DMS79 treated with DMSO at 0.1 percent for 48 hours (cell line): ENCODE measurements at places on chromosomes 16 and 17.

GRCh38 chr17:74433421-74434121 lies 1.7 kb downstream of the GPRC5C start:
- no peak for DNase-seq

DNA sequence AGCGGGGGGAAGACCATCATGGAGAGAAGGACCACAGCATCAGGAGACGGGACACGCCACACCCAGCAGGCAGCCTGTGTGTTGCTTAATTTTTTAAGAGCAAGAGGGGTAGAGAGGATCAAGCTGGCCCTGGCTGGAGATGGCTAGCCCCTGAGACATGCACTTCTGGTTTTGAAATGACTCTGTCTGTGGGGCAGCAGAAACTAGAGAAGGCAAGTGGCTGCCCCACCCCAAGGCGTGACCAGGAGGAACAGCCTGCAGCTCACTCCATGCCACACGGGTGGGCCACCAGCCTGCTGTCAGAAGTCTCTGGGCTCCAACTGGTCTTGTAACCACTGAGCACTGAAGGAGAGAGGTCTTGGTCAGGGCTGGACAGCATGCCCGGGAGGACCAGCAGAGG lies 75.5 kb downstream of the SOCS1 start:
- DNase-seq = no peak

DNA sequence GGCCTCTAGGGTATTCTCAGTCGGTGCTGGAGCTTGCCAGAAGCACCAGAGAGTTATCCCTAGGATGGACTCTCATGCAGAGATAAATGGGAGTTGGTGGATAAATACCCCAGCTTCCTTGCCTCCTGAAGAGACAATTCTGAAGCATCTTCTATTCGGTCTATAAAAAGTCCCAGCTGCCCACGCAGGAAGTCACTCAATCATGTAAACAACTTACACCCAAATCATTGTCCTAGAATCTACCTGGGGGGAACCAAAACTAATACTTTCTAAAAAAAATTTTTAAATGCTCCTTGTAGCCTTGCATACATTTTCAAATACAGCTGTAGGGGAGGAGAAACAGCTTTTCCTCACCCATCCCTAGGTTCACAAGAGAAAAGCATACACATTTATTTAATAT lies 66.6 kb upstream of the ELAC2 start:
- no peak for DNase-seq

DNA sequence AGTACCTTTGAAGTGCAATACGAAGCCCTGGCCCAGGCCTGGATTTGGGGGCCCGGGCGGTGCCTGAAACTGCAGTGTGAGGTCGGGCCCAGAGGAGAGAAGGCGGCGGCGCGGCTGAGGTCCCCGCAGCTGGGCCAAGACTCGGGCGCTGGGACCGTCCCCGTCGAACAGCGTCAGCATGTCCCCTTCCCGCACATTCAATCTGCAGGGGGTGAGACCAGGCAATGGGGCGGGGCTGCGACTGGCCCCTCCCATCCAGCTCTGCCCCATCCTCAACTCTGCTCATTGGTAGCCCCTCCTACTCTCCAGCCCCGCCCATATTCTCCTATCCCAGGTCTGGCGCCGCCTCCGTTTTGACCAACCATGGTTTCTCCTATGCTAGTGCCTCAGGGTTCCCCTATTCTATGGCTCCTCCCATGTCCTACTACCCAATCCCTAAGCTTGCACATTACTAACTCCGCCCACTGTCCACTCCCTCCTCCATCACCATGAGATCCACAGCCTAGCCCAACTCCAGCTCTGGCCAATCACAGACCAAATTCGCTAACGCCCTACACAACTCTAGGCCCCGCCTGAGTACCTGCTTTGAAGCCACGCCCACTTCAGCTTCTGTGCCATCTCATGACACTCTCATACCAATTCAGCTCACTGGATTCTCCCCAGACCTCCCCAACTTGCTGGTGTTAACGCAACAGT lies 14.4 kb upstream of the CDIPT start:
- DNase-seq = no peak

- no peak for DNase-seq
Observed at GRCh38 chr17:61064087-61064951, 335.3 kb upstream of the TBX2 start.

- DNase-seq = no peak
Observed at GRCh38 chr16:74290356-74290755, 6.3 kb upstream of the PSMD7 start.

DNA sequence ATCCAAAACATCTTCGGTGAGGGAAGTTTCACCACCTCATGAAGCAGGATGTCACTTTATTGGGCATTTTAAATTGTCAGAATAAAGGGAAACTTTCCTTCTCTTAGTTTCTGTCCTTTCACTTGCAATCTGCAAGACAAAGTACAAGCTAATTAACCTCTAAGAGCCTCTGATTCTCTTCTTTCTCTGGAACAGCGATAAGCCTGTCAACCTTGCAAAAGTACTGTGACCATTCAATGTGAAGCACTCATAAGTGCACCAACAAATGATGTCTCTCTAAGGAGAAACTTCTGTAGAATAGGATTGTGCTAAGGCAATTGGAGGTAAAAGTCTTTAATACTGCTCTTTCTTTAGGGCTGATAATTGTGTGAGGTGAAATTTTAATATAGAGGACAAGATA lies 1622.3 kb downstream of the CDH8 start:
- DNase-seq = peak; percentile 14
